ENCODE measurements at places on chromosomes 7 and 10.

DNA sequence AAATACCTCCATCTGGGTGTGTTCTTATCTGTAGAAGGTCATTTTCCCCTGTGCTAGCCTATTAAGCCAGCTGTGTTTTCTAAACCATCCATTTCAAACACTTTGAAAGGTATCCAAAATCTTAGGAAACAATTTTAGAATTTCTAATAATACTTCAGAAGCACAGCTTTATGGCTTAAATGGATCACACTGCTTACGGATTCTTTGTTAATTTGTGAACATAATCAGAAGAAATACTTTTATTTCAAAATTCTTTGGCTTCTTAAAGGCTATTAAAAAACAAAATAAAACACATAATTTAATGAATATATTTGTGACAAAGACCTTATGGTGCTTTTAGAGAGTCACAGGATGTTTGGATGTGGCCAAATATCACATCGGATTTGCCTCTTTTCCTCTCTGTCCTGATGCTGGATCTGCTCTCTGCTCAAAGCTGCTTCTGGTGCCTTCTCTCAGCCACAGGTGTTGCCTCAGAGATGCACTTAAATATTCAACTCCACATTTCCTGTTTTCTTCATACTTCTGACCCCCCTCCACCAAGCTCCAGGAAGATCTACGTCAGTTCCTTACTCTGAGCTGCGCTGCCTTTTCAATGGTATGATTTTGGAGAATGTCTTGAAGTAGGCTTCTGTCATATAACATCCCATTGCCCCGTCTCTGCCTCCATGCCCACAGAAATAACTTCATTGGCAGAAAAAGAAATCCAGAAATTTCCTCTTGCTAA lies 230.6 kb downstream of the MLLT10 start:
- no peak for DNase-seq

DNA sequence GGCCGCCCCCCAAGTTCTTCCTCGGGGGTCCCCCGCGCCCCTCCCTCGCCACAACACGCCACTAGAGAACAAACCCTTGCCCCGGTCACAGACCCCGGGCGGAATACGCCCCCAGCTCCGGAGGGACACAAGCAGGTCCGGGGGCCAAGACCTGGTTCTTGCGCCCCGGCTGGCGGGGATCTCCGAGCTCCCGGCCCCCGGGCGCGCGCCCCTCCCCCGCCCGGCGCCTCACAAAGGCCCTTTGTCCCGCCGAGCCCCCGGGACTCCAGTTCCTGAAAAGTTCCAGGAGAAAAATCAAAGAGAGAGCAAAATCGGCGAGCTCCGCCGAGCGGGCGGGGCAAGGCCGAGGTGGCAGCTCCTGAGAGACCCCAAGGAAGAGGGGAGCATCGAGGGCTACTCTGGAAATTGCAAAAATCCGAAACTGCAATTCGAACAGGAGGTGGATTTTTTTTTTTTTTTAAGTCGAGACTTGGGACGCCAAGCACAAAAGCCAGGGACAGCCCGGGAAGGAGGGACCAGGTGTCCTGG lies 4.0 kb downstream of the TNRC18 start:
- no peak for DNase-seq

DNA sequence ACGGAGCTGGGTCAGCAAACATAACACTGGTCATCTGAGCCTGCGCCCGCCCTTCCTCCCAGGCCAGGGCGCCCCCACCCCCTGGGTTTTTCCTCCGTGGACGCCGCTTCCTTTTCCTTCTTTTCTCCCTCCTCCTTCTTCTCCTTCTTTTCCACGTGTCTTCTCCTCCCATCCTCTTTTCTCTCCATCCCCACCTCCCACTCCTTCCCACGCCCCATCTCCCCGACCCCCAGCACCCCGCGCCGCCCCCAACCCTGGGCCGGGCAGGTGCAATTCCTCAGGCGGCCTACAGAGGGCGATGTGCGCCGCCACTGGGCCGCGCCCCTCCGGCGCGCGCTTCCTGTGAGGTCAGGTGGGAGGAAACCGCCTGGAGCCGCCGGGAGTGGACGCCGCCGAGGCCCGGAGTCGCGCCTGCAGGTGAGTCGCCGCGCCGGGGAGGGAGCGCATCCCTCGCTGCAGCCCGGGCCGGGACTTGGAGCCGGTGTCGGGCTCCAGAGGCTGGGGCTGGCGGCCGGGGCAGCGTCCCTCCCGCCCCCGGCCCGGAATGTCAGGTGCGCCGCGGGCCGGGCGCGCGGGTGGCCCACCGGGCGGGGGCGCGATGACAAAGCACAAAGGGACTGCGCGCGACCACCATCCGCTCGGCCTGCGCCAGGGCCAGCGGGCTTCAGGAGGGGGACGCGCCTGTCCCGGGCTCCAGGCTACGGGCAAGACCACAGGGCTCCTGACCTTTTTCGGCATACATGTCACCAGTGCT lies at the start of gene FAM241B:
FAM241B (plus strand) TSS at position 351 of the 754 bp plus-strand sequence. CDS start 1,497 bp downstream, outside the sequence.
- DNase-seq = peak; percentile 66

DNA sequence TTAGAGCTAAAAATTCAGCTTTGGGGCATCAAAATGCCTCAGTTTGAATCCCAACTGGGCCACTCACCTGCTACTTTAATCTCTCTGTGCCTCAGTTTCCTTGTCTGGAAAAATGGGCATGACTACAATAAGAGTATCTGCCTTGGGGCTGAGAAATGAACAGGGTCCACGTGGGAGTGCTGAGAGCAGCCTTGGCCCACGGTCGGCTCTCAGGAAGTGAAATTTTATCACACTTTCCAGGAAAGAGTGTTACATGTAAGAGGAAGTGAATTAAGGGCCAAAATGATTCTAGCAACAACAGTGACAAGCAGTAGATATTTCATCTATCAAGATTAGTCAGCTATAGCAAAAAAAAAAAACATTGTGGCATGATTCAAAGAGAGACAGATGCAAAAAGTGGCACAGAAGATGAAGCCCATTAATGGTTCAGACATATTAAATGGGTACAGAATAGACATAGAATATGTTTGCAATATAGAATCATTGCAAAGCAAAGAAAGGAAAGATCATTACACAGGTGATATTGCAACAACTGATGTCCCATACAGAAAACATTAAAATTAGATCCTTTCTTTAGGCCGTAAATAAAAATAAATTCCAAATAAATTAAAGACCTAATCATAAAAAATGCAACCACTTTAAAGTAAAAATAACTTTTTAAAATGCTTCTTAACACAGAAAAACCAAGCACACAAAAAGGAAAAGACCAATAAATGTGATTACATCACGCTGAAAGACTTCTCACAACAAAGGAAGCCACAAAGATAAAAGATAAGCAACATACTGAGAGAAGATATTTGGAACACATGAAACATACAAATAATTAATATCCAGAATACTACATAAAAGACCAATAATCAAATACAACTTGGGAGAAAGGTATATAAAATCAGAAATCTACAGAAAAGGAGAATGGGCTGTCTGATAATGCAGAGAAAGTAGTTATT lies 4.3 kb downstream of the TMEM273 start:
- DNase-seq = no peak

DNA sequence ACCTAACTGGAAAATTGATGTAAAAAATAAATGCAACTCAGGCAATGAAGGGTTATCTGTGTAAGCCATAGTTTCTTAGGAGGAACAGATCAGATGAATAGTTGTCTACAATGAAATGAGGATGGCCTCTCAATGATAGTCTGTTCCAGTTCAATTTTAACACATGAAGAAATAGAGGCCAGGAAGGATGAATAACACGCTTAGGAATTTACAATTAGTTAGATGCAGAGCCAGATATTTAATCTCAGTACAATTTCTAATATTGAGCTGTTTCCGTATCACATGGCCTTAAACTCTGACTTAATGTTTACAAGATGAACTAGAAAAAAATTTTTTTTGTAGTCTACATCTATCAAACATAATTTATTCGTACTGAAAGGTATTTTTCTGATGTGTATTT lies 176.6 kb downstream of the GALNT11 start:
- no peak for DNase-seq

GRCh38 chr7:144738708-144739314 lies 97.0 kb downstream of the TPK1 start:
- peak; percentile 12 for DNase-seq

DNA sequence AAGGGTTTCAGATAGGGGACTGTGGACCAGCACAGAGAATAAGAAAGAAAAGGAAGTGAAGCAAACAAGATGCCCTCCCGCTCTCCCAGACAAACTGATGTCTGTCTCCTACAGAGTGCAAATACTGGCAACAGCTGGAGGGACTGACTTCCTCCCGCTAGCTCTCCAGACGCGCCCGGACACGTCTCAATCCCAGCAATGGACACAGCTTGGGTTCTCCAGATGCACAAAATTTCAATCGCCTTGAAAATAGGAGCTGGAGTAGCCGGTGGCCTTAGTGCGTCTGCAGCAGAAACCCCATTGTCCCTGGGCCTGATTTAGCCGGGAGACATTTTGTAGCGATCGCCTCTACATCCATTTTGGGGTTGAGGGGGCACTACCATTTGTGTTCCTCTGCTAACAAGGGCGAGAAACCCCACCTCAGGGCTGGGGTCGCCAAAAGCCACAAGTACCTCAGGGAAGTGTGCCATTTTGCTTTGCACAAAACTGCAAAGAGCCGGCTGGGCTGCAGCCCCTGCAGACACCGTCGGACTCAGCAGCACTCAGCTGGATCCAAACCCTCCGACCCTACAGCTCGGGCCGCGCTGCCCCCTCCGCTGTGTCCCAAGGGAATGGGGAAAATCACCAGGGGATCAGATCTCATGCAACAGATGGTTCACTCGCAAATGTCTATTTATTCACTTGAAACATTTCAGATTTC lies 5.9 kb downstream of the CPA2 start:
- peak; percentile 45 for DNase-seq

DNA sequence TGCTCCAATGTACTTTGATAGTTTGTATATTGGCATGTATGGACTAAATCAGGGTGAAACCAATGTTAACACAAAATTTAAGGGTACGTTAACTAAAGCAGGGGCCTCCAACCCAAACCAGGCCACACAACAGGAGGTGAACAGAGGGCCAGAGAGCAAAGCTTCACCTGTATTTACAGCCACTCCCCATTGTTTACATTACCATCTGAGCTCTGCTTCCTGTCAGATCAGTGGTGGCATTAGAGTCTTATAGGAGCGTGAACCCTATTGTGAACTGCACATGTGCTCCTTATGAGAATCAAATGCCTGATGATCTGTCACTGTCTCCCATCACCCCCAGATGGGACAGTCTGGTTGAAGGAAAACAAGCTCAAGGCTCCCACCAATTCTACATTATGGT lies 62.0 kb upstream of the SCIN start:
- DNase-seq = no peak

DNA sequence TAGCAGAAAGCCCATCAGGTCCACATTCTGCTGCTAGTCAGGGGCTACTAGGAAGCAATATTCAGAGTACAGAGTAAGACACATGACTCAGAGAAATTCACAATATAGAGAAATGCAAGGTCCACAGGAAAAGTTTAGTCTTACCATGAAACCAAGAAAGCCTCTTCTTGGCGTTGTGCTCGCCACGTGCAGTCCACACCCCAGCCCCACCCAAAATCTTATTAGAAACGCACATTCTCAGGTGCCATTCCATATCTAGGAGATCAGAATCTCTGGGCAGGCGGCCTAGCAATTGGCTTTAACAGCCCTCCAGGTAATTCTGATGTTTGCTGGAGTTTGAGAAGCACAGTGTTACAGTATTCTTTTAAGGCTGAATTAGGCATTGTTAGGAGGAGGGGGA lies 15.8 kb upstream of the SAR1A start:
- DNase-seq = no peak

GRCh38 chr10:6411436-6411835 lies 168.6 kb downstream of the PRKCQ start:
- no peak for DNase-seq

- no peak for DNase-seq
Measured at GRCh38 chr10:132551093-132551807, 13.7 kb downstream of the INPP5A start.

DNA sequence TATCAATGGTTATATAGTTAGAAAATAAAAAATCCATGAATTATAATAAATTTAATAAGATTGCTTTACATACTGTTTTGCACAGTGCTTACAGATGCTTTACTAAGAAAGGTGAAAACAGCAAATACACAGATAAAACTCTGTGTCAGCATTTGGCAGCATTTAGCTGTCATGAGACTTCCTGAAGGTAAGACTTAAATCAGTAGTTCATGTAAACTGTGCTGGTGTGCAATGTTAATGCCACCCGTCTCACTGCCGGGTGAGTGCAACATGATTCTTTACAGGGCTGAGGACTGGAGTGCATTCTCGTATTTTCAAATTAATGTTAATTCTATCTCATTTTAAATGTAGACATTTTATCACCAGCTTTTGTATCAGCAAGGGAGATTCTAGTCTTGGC lies 326.2 kb upstream of the POT1 start:
- DNase-seq = no peak

GRCh38 chr10:31121757-31122577 lies 90.3 kb upstream of the ZNF438 start:
- DNase-seq = peak; percentile 22

- DNase-seq = no peak
Measured at GRCh38 chr10:6187278-6187677, 15.5 kb upstream of the PFKFB3 start.

DNA sequence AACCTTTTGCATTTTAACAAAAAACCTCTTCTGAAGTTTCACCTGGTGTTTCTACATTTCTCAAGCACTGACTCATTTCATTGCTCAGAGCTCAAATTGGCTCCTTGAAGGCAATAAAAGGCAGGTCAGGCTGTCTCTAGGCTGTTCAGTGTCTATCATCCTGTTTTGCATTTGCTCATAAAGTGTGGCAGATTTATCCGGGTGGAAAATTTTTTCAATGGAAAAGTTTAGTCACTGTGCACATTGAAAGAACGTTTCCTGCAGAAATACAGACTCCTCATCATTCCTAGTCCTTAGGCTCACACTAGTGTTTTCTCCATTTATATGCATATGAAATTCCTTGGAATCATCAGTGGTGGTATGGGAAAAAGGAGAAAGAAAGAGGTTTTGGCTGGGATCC lies 114.2 kb upstream of the DGKB start:
- DNase-seq = no peak

- DNase-seq = no peak
Measured at GRCh38 chr7:1649751-1650326, 20.2 kb upstream of the ELFN1 start.

GRCh38 chr7:158957510-158957906 lies 101.2 kb downstream of the DYNC2I1 start:
- DNase-seq = peak; percentile 37

- DNase-seq = no peak
Measured at GRCh38 chr10:124515244-124515970, 53.8 kb downstream of the LHPP start.

- DNase-seq = no peak
Measured at GRCh38 chr10:110081911-110082310, 74.1 kb downstream of the ADD3 start.

GRCh38 chr10:14584661-14585060 lies 190.0 kb downstream of the FAM107B start:
- no peak for DNase-seq

All from NCI-H1436 (cell line).